Esophagus mucosa (tissue), 1 donor: ENCODE measurements at places on chromosomes 7 and 10. TPM values are rescaled to one million over a fixed set of nuclear protein-coding genes. Genes with fewer than 3 reads are reported as not detected.
A peak's percentile ranks its signal among the peaks of the same experiment; 100 is the strongest.

DNA sequence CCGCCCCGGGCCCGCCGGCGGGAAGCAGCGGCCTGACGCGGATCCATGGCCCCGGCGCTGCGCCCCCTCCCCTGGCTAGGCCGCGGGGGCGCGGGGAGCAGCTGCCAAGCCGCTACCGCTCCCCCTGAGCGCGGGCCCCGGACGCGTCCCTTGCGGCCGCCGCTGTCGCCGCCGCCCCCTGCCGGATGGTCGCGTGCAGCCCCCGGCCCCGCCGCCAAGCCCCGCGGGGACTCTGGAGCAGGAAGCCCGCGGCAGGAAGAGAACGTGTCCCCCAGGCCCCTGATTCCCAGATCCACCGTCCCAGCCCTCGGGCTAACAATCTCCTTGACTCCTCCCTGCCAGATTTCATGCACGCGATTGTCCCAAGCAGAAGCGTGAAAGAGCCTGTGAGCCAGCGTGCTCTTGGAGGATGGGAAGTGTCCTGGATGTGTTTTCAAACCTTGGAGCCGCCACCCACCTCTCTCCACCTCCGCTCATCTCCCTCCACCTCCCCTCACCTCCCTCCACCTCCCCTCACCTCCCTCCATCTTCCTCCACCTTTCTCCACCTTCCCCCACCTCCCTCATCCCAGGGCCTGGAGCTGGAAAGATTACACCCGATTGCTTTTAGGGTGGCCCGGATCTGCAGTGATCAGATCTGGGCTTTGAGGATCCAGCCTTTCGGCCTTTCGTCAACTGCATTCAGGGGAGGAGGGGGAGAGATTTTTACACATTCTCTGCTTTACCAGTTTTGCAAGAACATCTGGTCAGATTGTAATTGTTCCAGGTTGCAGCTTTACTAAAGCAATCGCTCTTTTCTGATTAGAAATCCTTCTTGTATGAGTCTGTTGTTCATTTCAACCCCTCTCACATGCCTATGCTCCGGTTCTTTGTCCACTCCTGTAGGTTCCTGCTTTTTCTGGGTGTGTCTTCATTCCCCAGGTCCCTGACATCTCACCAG is 570 bp upstream of the PRTFDC1 start:
- peak; percentile 45 for ATAC-seq

DNA sequence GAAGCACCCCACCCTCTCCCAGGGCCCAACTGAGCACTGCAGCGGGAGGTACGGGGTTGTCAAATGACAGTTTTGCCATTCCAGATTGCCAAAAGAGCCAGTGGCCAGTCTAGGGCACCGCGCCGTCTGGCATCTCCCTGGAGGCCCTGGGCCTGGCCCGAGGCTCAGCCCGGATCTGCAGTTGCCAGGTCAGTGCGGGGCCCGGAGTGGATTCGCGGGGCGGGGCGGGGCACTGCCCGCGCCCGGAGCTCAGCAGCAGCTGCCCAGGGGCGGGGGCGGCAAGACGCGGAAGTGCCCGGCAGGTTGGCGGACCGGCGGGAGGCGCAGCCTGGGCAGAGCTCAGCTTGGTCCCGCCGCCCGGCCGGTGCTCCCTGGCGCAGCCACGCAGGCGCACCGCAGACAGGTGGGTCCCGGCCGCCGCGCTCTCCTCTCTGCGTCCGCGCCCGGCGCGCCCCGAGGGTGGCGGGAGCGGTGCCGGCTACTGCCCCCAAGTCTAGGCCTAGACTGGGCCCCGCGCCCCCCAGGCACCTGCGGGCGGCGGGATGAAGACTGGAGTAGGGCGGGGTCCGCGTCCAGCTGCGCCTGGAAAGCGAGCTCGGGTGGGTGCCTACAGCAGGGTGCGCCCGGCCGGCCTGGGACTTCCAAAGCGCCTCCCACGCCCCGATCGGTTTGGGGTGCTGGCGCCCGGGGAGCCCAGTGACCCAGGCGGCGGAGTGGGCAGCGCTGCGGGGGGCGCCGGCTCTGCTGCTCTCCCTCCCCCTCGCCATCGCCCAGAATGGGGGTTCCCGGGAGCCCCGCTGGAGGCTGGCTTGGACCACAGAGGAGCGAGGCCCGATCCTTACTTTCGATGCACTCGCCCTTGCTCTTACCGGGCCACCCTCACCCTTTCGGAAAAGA is at the start of gene IRF5:
TSS of gene IRF5 (plus strand) at position 281 of the 897 bp plus-strand sequence. CDS start 4,155 bp downstream, outside the sequence.
- peak; percentile 46 for ATAC-seq

DPYSL4 gene
- total RNA-seq, result 1.6 TPM

TAS2R41 gene
- not detected for total RNA-seq

- no peak for ATAC-seq
Observed at GRCh38 chr7:133570321-133570720, 317.4 kb downstream of the EXOC4 start.
